ENCODE measurements at places on chromosomes 16 and 17.

DNA sequence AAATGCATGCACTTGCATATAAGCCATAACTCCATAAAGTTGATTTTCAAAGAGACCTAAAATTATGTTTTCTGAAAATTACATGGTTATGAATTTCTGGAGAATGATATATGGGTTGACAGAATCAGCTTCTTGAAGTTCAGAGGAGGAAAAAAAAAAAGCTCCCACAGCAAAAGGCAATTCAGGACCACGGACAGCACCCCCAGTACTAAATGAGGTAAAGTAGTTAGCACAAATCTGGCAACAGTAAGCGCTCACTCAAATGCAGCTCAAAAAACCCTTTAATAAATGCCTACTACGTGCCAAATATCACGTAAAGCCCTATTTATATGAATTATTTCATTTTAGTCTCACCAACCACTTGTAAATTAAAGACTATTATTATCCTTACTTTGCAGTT is 135.2 kb downstream of the SHISA9 start:
- DNase-seq = peak; percentile 45

GRCh38 chr16:81744911-81745310 is 34.2 kb upstream of the PLCG2 start:
- no peak for DNase-seq

GRCh38 chr16:81946206-81946605 is 65.1 kb downstream of the SDR42E1 start:
- no peak for DNase-seq

- DNase-seq = peak; percentile 94
These were observed 3.0 kb downstream of the UBALD2 start for GRCh38 chr17:76268015-76268749.

DNA sequence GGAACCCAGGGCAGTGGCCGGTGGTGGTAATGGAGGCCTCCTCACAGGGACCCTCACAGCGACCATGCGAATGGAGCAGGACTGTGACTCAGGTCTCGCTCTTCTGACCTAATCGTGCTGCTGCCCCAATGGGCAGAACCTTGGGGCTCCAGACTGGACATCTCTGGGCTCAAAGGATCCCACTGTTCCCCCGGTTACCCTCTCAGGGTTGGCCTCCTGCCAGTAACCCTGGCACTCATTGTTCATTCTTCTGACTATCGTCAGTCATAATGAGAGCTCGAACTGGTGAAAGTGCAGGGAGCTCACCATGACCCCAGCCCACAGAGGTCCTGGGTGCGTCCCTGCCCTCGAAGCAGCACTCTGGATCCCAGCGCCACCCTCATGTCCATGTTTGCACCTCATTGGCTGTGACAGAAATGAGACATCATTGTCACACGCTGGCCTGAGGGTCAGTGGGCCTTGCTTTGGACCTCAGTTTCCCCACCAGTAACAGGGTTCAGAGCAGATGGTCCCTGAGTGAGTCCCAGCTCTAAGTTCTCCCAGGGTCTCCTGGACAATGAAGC is 4.0 kb upstream of the NPRL3 start:
- no peak for DNase-seq

GRCh38 chr17:16155536-16155935 is 59.8 kb downstream of the NCOR1 start:
- DNase-seq = no peak

- DNase-seq = peak; percentile 60
These were observed 151.5 kb downstream of the AATF start for GRCh38 chr17:37100231-37100630.

- no peak for DNase-seq
These were observed 56.4 kb upstream of the TOM1L1 start for GRCh38 chr17:54844233-54844632.

- no peak for DNase-seq
These were observed 36.4 kb upstream of the APPBP2 start for GRCh38 chr17:60562421-60562820.

GRCh38 chr17:45702666-45703266 is 81.4 kb upstream of the CRHR1 start:
- DNase-seq = no peak

DNA sequence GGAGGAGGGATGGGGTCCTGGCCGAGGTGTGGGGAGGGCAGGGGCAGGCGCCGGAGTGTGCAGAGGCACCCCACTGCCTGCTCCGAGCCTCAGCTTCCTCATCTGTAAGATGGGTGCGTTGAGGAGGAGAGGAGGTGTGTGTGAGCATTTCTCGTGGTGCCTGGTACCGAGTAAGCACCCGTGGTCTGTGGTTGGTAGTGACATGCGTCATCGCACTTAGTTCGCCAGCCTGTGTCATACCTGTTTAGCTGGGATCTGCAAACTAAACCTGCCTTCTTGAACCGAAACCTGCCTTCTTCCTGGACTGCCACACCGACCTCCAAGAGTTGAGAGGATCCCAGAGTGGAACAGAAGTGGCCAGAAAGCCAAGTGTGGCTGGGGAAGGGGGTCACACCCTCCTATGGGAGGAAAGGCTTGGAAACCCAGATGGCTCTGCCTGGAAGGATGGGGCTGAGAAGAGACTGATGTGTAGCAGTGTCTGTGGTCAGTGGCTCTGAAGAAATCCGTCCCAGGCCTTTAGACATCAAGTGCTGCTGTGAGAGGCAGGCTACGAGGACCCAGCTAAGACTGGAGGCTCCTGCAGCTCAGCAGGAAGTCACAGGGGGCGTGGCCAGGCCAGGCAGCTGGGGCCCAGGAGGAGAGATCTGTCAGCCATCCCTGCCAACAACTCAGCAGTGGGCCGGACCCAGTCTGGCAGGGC is 162.6 kb upstream of the PLCG2 start:
- peak; percentile 21 for DNase-seq

GRCh38 chr16:962901-963814 is 7.6 kb downstream of the LMF1 start:
- no peak for DNase-seq

GRCh38 chr17:82876602-82877379 is 37.0 kb upstream of the ZNF750 start:
- DNase-seq = peak; percentile 56

DNA sequence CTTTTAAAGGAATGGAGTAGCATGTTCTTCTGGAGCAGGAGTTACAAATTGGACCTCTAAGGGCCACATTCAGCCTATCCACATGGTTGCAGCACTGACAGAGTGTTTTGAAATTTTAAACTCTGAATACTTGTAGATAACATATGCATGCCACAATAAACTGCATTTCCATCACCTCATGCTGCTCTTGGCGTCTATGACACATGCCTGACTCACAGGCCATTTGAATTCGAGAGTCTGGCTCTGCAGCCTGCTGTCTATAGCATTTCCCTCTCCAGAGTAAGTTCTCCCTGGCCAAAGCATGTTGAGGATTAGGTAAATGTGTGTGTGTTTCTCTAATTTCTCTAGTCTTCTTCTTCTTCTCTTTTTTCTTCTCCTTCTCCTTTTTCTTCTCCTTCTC is 28.7 kb upstream of the MYOCD start:
- DNase-seq = no peak

DNA sequence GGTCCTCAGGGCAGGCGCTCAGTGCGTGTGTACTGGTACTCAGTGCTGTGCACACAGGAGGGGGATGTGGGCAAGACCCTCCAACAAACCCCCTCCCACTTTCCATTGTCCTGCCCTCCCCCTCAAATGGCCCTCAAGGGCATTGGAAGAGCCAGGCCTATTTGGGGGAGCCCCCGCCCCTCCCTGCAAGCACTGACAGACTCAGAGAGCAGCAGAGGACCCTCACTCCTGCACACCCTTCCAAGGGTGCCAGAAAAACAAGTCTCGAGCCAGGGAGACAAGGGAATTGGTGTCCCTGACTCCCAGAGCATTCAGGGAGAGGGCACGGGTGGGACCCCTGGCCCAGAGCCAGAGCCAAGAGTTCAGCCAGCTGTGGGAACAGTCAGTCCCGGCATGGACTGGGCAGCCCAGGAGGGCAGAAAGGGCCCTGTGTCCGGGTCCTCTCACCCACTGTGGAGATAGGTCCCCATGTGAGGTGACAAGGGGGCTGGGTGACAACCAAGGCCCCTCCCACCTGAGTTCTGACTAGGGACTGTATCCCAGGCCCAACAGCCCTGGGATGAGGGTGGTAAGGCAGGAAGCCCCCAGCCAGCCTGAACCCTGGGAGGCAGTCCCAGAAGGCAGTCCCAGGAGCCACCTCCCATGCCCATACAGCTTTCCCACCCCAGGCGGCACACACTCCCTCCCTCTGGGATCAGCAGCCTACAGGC is 12.1 kb upstream of the KRTAP17-1 start:
- DNase-seq = no peak

- no peak for DNase-seq
These were observed 52.5 kb upstream of the DHX40 start for GRCh38 chr17:59512844-59513385.

DNA sequence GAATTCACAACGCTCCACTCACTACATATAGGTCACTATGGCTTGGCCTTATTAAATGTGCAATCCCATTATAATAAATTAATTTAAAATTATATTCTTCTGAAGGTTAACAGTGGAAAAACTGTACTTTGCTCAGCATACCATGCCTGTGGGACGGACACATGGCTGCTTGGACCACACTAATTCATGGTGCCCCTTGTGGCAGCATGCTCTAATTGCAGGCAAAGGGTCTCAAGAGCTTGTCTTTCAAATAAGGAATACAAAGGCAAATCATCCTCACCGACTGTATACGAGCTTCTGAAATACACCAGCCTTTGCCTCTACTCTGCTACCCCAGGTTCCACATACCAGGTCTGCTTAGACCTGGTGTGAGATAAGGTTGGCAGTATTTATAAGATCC is 11.7 kb downstream of the SMPD3 start:
- peak; percentile 18 for DNase-seq

DNA sequence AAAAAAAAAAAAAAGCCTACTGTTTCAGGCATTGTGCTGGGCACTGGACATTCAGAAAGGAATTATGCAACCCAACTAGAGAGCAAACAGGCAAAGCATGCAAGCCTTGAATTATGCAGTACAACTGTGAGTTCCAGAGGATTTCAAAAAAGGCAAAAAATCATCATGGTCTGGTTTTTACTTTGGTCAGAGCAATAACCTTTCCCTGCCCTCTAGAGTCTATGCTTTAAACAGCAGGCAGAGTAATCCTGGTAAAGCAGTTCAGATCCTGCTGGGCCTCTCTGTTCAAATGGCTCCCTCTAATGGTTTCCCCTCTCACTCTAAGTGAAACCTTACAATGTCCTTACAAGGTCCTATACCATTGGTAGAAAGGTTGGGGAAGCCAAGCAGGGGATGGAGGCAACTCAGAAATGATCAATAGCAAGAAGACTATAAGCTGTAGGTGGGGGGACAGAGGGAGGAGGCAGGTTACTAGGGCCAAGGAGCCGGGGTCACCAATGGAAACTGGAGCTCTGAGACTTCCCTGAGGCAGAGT is 4.6 kb upstream of the TAF15 start:
- DNase-seq = peak; percentile 91

- no peak for DNase-seq
These were observed 7.4 kb upstream of the ELAC2 start for GRCh38 chr17:13025258-13025627.

DNA sequence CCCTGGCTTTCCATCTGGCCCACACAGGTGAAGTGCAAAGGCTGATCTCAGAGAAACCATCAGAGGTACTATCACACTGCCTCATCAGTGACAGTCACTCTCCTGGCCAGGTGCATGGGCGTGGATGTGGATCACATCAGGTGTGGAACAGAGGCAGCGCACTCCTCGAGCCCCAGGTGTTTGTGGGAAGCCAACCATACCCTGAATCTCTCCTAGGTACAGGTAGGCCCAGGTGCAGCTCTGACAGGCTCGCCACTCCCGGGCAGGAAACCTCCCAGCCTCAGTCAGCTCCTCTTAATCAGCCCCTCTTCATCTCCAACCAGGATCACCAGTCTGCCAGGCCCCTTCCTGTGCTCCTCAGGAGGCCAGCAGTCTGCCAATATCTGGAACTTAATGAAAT is 31.7 kb downstream of the TLE7 start:
- DNase-seq = no peak

GRCh38 chr16:20675488-20676267 is 21.8 kb downstream of the ACSM1 start:
- peak; percentile 20 for DNase-seq

DNA sequence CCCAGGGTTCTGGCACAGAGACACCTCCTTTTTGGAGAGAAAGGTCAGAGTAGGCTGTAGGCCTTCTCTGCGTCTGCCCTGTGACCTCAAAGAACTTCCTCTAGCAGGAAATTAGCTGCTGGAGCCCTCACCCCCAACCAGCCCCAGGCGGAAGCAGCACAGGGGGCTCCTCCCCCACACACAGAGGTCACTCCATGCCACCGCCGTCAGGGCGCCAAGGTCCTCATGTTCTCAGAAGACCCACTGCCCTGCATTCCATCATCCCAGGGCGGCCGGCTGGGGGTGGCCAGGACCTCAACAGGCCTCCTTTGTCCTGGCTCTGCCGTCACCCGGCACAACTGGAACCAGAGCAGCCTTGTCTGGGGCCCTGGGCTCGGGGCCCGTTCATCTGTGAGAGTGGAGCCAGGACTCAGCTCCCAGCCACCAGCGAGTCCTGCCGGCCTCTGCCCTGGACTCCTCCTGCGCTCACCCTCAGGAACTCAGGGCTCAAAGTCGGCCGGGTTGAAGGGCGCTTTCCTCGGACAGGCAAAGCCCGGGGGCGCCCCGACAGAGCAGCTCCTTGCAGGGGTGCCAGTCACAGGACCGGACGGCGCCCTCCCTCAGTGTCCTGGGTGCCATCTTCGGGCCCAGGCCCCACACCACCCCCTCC is 1.2 kb downstream of the TMC6 start:
- DNase-seq = peak; percentile 89

GRCh38 chr17:50891577-50891989 is 25.4 kb upstream of the TOB1 start:
- DNase-seq = no peak

DNA sequence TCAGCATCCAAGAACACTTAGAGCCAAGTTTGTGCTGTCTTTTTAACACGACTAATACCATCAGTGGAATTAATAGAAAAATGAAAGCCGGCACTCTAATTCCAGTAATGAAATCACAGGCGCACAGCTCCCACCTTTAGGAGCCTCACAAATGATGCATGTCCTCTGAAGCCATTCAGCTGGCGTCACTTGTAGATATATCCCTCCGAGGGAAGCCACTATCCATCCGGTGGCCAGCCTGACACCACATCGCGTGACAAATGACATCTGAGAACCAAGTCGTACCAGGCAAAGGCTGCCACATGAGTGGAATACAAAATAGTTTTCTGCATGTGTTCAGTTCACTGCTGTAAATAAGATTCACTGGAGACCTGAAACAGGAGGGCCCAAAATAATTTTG is 205.6 kb downstream of the GRIN2A start:
- no peak for DNase-seq

DNA sequence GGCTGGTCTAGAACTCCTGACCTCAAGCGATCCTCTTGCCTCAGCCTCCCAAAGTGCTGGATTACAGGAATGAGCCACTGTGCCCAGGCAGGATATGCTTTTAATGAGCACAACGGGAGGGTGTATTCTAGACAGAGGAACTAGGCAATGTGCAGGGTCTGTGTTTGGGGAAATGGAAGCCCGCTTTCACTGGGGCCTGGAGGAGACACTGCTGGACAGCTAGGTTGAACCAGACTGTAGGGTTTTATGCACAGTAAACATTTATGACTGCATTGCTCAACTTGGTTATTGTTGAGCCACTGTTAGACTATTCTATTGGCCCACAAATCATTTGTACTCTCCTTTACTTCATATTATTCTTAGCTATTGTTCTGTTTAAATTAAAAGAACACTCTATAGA is 10.2 kb upstream of the SIAH1 start:
- no peak for DNase-seq

GRCh38 chr17:44354582-44355561 is 8.8 kb downstream of the FAM171A2 start:
- DNase-seq = no peak

GRCh38 chr17:48754500-48755261 is 26.1 kb upstream of the HOXB13 start:
- no peak for DNase-seq

GRCh38 chr17:17416400-17417360 is 60.1 kb upstream of the MED9 start:
- DNase-seq = peak; percentile 28

Data from suppressor macrophage treated with lipopolysaccharide for 1 hour (primary cell).